ENCODE measurements at places on chromosomes 1 and 21. TPM values are rescaled to one million over a fixed set of nuclear protein-coding genes. Genes with fewer than 3 reads are reported as not detected.

DNA sequence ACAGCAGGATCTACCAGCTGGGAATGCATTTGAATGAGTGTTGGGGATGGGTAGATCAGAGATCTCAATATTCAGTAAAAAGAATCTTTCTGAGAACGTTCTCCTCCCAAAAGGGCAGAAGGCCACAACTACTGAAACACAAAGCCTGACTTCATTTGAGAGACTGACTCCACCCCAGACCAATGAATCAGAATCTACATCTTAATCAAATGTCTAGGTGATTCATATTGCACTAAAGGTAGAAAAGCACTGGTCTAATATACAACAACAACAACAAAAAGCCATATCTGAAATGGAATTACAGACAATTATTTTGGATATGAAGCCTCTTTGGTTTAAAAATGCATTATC, 123.9 kb downstream of the SMYD3 start:
- DNase-seq, result no peak

DNA sequence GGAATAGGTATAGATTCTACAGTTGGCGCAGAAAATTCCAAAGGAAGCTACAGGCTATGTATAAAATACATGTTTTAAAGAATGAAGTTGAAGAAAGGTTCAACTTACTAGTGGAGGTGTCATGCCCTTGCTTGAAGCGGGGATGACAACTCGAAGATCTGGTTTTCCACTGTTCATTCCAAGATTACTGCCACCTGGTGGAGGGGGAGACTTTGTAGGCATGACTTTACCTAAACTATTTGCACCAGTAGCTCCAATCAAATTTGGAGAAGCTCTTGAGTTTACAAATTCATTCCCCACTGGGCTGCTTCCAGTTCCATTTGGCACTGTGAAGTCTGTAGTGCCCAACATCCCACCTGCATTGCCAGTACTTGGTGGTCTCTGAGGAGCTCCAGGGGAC, 81.7 kb downstream of the AXDND1 start:
- DNase-seq, result no peak

GRCh38 chr1:22313321-22313720, 138.3 kb upstream of the ZBTB40 start:
- DNase-seq, result no peak

DNA sequence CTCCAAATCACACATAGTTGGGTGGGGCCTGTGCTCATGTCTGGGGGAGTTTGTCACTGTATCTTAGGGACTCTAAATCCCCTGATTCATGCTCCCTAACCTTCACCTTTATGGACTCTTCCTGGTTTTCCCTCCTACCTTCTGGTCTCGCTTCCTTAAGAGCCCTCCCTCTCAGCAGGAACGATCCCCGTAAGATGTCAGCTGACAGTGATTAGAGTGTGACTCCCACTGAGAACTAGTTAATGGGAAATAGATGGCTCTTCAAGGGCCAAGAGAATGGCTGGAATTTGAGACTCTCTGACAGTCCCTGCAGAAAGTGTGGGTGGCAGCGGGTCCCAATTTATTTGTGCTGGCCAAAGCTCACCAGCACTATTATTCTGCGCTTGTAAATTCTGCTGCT, 22.0 kb downstream of the LYPD8 start:
- no peak for DNase-seq

GRCh38 chr21:44892095-44892494, 18.6 kb upstream of the PTTG1IP start:
- no peak for DNase-seq

GRCh38 chr1:26826261-26827105, at the start of gene ZDHHC18:
TSS of gene ZDHHC18 (plus strand) at chr1:26826688. CDS start at chr1:26826805, 117 bp downstream.
- peak; percentile 37 for DNase-seq

- DNase-seq, result peak; percentile 38
These were observed 967 bp downstream of the CENPS start for GRCh38 chr1:10431070-10431730.

The TRIM67 gene
- total RNA-seq, result not detected

- no peak for DNase-seq
These were observed 15.7 kb downstream of the LSS start for GRCh38 chr21:46212721-46213484.

Measured in fibroblast of the aortic adventitia (primary cell).